ENCODE measurements at places on chromosomes 12 and 14.

DNA sequence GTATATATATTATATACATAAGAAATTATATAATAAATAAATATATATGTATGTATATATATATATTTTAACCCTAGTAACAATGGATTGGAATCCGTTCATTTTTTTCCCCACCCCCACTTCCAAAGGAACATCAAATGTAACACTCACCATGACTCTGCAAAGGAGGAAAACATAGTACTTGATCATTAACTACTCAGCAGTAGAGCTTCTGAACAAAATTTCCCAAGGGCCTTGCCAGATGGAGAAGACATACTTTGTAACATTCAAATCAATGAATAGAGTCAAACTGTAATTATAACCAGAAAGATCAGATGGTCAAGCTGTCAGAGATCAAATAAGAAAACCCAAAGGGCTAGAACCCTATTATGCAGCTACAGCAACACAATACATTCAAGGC is 126.0 kb upstream of the CNTN1 start:
- no peak for DNase-seq

- DNase-seq = no peak
These were observed 24.9 kb downstream of the VPS37B start for GRCh38 chr12:122870867-122871664.

- no peak for DNase-seq
These were observed 201.0 kb upstream of the DIO3 start for GRCh38 chr14:101360054-101360911.

DNA sequence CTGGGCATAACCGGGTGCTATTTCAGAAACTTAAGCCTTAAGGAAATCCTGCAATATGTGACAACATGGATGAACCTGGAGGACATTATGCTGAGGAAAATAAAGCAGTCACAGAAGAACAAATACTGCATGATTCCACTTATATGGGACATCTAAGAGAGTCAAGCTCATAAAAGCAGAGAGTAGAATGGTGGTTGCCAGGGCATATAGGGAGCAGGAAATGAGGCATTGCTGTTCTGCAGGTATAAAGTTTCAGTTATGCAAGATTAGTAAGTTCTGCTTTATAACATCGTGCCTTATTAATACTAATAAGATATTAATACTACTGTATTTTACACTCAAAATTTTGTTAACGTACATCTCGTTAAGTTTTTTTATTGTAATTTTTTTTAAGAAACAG is 124.2 kb upstream of the ATF1 start:
- no peak for DNase-seq

DNA sequence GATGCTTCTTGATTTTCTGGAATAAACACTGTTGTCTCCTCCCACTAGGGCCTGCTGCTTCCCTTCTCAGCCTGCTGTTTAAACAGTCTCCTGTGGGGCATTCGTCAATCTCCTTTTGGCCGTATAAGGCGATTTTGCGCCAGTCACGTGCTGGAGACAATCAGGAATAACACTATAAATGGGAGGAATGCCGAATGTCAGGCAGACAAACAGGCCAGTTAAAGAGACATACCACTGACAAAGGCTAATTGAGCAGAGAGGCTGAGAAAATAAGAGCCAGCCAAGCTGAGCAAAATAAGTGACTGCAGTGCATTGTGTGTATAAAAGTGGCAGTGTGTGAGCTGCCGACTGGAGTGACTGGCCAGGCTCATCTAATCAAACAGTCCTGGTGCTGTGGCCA is 23.3 kb downstream of the DMAC2L start:
- DNase-seq = no peak

DNA sequence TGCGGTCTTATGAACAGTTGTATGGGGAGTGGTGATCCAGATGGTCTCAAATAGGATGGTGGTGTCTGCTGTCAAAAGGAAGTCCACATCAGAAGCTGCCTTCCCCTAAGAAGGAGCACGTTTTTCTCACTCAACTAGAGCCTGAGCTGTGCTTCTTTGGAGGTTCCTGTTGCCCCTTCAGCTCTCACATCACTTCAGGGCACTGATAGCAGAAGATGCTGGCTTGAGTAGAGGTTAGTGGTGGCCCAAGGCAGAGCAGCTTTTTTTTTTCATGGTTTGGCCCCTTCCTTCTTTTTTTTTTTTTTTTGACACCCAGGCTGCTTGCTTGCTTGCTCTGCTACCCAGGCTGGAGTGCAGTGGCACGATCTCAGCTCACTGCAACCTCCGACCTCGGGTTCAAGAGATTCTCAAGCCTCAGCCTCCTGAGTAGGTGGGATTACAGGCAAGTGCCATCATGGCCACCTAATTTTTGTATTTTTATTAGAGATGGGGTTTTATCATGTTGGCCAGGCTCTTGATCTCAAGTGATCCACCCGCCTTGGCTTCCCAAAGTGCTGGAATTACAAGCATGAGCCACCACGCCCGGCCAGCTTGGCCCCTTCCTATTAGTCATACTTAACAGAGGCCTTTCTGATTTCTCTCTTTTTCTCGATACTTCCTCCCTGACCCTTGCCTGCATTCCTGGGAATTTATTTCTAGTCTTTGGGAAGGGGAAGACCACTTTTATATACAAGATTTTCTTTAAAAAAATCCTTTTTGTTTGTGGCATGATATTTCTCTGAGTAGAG is 31.6 kb downstream of the KLRD1 start:
- DNase-seq = no peak

DNA sequence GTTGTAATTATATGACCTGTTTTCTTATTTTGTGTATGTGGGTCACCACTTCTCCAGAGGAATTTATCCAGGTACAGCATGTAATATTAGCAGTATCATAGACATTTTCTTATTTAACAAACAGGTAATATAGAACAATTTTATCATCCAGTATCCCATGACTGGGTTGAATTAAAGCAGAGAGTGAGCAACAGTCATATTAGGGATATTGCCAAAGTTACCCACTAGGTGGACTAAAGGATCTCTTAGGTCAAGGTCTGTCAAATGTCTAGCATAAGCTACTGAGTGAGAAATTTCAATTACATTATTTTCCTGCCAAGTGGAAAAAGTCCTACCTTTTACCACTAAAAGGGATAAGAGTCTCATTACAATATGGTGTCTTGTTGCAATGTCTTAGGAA is 62.1 kb upstream of the TRIM9 start:
- no peak for DNase-seq

Data from stimulated activated CD8-positive, alpha-beta memory T cell treated with anti-CD3 and anti-CD28 coated beads, Interleukin-12 subunit alpha, Interleukin-12 subunit beta, amount 100 ng/mL, for 1 hour (primary cell).